ENCODE measurements at places on chromosomes 3 and 15.

DNA sequence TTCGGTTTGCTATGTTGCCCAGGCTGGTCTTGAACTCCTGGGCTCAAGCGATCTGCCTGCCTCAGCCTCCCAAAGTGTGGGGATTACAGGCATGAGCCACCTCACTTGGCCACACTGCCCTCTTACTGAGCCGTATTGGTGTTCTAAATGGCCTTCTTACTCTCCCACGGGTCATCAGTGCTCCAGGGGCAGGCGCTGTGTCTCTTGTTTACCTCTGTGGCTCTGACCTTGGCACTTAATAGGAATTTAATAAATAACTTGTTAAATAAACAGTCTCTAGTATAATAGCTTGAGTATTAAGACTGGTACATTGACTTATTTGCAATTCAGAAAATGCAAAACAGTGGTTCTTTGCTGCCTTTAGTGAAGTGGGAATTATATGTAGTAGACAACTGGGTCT lies 13.7 kb downstream of the FLNB start:
- no peak for DNase-seq

GRCh38 chr3:49219132-49219531 lies 47.7 kb downstream of the KLHDC8B start:
- no peak for DNase-seq

GRCh38 chr3:197226179-197226578 lies 72.2 kb downstream of the DLG1 start:
- DNase-seq, result no peak

DNA sequence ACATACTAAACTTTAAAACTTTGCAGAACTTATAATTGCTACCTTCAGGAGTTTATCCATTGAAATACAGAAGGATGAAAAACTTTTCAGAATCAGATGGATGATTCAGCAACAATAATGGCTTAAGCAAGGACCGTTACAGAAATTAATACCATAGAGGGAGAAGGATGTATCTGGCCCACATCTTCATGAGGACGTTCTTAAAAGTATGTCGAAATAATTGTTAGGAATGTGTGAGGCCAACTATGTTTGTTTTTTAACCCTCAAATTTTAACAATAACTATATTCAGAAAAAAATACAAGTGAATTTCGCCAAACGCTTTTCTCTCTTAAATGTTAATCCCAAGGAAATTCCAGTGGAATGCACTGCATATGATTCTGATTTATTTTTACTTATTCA lies 105.2 kb upstream of the EPHA3 start:
- no peak for DNase-seq

DNA sequence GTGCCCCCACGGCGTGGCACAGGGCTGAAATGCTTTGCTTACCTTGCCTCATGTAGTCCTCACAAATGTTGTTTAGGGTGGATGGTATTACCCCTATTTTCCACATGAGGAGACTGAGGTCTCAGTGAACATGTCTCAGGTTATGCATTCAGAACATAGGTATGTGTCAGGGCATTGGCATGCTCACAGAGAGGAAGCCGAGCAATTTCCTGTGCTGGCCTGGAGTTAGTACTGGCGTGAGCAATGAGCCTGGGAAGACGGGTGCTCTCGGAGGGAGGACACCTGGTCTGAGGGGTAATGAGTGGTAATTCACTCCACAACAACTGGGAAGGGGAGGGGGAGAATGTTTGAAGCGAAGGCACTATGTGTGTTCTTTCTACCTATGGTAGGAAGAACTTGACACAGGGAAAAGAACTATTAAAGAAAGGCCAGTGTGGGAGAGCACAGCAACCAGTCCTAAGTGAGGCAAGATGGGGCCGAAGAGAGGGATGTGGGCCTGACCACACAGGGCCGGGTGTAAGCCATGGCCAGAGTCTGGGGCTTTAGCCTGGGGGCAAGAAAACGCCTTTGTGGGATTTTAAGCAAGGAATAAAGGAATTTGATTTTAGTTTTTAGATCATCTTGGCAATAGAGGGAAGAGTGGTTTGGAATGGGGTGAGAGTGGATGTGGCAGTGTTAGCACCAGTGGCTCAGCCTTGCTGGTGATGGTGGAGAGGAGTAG lies 4.9 kb upstream of the FAM131A start:
- no peak for DNase-seq

DNA sequence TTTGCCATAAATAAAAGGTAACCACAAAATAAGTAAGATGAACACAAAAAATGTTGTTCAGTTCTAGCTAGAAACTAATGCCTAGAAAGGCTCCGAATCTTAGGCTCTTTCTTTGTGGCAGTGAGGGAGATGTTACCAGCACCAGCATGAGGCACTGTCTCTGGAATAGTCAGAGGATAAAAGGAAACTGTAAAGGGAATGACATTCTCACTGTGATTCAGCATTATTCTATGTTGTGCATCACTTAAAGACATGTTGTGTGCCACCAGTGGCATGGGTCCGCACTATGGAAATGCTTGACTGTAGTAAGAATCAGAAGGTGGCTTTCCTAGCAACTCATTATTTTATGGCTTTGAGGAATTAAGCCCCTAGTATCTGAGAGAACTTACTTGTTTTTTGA lies 70.8 kb downstream of the SEC22A start:
- DNase-seq, result no peak

- no peak for DNase-seq
Observed at GRCh38 chr15:63749330-63749942, 84.3 kb downstream of the HERC1 start.

DNA sequence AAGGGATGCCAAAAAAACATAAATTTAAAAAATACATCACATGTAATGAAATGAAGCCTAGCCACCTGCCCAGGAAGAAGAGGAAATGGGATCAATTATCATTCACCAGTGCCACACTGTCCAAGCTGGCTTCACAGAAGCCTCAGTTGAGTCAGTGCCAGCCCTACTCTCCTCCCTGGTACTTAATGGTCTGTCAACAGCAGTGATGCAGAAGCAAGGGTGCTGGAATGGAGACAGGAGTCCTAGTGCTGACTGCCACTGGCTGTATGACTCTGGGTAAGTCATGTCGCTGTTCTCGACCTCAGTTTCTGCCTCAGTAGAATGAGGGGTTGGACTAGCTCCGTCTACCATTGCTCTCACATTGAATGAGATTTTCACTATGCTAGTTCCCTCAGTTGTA lies 78.5 kb upstream of the LARS2 start:
- DNase-seq, result no peak

GRCh38 chr3:68007621-68008226 lies 353.3 kb upstream of the SUCLG2 start:
- peak; percentile 2 for DNase-seq

DNA sequence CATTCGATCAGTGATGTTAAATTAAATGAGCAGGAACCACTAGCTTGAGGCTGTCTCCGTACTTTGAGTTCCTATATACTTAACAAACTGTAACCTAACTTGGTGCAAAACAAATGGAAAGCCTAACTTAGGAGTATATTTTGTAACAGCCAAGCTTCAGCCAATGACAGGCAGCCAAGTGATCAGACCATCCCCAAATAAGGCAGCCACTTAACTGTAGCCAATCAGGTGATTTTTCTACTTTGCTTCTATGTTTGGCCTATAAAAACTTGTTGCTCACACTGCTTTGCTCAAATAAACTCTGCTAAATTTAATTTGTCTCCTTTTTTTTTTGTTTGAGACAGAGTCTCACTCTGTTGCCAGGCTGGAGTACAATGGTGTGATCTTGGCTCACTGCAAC lies 19.3 kb upstream of the ZNF770 start:
- DNase-seq, result no peak

DNA sequence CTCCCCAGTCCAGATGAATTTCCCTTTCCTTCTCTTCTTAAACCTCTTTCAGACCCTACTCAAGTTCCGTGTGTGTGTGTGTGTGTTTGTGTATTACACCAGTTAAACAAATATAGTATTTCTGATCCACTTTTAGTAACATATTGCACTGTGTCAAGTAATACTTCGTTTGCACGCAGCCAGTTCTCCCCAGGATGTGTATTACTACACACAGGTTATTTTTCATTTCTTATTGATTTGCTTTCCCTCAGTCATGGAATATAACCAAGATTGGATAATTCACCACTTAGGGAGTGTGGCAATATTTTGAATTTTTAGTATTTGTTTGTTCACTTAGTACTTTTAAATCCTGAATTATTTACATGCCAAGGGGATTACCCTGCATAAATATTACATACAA lies 667.0 kb downstream of the NR2F2 start:
- no peak for DNase-seq

GRCh38 chr3:144429719-144430121 lies 458.1 kb downstream of the DIPK2A start:
- no peak for DNase-seq

DNA sequence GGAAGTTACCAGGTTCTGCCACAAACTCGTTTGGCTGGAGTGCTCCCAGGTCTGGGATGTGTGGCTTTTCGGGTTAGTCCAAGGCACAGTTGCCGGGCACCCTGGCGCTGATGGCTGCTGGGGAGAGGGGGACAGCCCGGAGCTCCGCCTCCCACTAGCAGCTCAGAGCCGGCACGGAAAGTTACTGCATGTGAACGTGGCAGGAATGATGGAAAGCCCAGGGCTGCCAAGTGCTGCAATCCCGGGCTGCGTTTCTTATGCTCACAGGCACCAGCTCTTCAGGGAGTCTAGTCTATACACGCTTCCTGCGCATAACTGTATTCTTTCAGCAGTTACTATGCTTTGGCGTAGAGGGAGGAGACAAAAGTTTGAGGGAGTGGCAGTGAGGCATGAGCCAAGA lies 141.8 kb upstream of the ICE2 start:
- no peak for DNase-seq

- DNase-seq, result no peak
Observed at GRCh38 chr15:37678124-37678523, 256.3 kb upstream of the TMCO5A start.

DNA sequence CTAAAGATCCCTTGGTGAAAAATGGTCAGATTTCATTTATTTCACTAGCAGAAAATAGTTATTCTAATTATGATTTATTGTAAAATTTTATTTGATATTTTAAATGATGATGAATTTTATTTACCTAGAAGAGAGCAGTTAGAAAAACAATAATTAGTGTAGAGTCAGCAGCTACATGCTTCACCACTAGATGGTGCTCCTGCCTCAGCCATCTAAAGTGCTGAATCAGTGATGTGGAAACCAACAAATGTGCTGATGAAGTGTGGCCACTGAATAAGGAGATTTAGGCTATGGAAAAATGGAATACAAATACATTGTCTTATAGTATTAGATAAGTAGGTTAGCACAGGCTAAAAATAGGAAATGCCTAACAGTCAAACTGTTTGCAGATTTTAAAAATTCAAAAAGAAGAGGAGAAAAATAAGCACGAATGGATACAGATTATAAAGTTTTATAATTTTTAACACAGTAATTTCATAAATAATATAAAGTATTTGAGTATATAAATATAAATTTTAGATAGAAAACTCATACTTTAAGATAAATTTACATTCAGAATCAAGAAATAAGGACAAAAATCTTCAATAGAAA lies 109.8 kb downstream of the PPP2R3A start:
- DNase-seq, result peak; percentile 63

- no peak for DNase-seq
Observed at GRCh38 chr3:164096352-164096751, 981.9 kb downstream of the SI start.

- DNase-seq, result no peak
Observed at GRCh38 chr3:177495566-177495965, 298.3 kb upstream of the TBL1XR1 start.

GRCh38 chr3:151635905-151636304 lies 97.8 kb upstream of the AADACL2 start:
- no peak for DNase-seq

- no peak for DNase-seq
Observed at GRCh38 chr3:133933097-133934024, 37.7 kb upstream of the RAB6B start.

GRCh38 chr3:42419563-42419962 lies 9.2 kb upstream of the LYZL4 start:
- DNase-seq, result no peak

DNA sequence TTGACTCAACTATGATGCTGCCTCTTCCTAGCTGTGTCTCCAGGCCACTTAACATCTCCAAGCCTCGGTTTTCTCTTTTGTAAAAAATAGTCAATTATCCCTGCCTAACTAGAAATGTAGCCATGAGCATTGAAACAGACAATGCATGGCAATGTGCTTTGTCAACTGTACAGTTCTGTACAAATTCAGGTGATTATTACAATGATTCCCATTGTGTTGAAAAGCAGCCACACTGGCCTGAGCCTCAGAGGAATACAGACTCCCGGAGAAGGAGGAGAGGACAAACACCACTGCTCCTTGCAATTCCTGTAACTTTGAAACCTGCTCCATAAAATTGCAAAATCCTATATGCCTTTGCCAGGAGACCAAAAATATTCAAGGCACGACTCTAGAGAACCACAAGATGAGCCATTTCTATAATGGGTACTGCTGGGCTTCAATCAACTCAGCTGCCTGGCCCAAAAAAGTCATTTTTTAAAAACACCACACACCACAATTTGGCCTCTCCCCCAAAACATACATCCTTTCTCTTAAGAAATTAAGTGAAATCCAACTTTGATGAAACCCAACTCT lies 28.6 kb downstream of the DAPK2 start:
- DNase-seq, result no peak

DNA sequence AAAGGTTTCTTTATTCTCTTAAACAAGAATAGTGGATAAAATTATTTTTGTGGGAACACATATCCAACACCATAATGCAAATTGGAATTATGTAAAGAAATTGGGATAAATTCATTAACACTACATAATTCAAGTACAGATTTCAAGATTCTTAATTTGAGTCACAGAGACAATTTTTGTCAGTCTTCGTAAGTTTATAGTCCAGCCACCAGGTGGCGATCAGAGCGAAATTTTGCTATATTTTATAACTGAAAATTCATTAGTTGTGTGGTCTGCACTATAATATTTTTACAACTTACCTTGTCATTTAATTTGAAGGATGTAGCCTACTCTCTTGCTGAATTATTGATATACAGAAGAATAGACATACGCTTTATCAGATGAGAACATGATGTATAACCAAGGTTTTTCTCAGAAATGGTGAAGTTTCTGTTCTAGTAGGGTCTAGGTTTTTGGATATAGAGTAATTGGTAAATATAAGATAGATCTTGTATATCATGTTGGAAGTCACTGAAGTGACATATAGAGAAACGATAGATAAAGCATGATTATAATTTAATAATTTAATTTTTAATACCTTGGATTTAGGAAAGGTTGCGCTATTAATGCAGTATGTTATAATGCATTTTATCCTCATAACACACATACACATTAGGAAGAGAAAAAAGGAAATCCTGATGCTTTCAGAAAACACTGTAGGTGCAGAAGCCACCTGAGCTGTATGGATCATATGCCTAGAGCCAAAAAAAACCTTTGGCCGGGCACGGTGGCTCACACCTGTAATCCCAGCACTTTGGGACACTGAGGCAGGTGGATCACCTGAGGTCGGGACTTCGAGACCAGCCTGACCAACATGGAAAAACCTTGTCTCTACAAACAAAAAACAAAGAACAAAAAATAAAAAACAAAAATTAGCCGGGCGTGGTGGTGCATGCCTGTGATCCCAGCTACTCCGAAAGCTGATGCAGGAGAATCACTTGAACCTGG lies 31.7 kb downstream of the PLSCR4 start:
- DNase-seq, result no peak

DNA sequence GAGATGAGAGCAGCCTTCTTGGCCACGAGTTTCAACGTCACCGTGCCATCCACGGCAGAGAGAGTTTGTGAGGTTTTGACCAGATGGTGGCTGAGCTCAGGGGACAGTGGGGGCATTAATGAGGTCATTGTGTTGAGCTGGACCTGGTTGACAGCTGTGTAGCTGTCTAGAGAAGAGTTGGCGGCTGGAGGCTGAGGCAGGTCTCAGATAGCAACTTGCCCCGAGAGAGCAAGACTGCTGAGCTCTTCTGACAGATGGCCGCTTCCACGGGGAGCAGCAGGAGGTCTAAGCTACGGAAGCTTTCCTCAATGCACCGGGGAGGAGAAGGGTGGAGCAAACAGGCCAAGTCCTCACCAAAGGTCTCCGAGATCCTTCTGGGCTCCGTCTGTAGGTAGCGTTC lies 44.8 kb upstream of the EIF5A2 start:
- no peak for DNase-seq

All from CD4-positive, alpha-beta T cell treated with Interferon gamma for 1 hour (primary cell).